ENCODE measurements at places on chromosomes 1 and 21. TPM values are rescaled to one million over a fixed set of nuclear protein-coding genes. Genes with fewer than 3 reads are reported as not detected.

Gene PEAR1
- polyA plus RNA-seq = 1.2 TPM

DNA sequence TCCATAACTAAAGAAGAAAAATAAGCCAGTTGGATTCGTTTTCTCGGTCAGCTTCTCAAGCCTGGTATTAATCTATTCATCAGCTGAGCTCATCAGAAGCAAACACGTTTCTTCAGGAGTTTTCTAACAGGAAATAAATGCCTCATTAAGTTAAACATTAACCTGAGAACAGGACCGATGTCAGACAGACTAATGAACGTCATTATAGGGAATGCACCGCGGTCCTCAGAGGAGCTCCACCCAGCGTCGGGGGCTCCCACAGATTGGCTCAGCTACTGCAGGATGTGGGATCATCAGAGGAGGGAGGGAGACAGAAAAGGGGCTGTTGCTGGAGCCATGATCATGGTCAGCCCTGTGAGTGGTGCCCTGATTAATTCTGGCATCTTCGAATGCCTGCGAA, 615.4 kb downstream of the PTPRU start:
- peak; percentile 82 for DNase-seq

Gene GRIK1
- polyA plus RNA-seq = not detected

DNA sequence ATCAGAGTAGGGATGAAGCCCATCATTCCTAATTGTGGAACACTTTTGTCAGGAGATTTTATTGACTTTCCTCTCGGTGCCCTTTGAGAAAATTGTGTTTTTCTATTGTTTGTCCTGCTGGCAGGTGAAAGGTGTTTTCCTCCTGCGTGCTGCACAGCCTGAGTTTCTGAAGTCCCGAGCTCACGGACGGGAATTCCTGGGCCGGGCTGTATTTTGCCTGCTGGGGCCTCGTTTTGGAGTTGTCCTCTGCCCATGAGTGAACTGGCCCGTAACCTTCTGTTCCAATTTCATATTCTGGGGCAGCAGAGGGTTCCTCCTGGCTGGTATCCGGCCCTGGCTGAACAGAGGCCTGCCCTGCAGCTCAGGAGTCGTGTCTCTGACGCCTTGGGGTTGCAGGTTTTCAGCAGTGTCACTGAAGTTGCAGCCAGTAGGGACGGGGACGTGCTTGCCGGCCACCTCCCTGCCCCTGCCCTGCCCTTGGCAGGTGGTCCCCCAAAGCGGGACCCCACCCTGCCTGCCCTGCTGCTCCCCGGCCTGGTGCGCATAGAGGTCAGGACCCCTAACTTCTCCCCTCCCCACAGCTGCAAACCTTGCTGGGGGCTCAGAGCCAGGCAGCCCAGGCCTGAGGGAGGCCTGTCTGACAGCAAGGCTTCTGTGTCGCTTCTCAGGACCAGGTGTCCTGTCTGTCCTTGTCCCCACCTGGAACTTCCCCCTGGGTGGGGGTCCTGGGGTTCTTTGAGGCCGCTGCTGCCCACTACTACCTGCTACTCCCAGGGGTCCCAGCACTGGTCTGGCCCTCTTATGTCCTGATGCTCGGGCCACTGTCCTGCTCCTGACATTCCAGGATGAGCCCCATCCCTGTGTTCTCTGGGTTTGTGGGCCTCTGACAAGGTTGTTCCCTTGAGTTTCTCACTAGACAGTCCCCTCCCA, 49.0 kb downstream of the SLX9 start:
- DNase-seq = no peak

DNA sequence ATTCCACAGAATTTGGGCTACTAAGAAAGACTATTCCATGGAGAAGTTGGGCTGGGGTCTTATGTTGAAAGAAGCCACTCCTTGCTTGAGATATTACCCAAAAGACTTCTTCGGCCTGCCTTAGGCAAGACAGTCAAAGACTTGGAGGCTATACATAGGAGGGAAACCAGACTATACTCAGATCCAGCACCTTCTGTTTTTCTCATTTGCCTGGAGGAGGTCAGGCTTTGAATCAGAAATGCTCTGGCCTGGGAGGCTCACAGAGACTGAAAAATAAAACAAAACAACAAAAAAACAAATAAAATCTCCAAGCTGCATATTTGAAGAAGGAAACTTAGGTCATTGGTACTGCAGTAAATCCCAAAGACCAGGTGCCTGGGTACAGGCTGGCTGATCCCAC, 38.4 kb upstream of the EXOSC10 start:
- no peak for DNase-seq

Gene PRR9
- polyA plus RNA-seq = not detected

Gene PPIAL4G
- polyA plus RNA-seq = not detected

GRCh38 chr1:65478379-65479026, 58.0 kb downstream of the LEPR start:
- no peak for DNase-seq

Gene RTCA
- 22.6 TPM for polyA plus RNA-seq

Measured in stomach (tissue), 19 donors.